ENCODE measurements at places on chromosomes 5 and 9.

DNA sequence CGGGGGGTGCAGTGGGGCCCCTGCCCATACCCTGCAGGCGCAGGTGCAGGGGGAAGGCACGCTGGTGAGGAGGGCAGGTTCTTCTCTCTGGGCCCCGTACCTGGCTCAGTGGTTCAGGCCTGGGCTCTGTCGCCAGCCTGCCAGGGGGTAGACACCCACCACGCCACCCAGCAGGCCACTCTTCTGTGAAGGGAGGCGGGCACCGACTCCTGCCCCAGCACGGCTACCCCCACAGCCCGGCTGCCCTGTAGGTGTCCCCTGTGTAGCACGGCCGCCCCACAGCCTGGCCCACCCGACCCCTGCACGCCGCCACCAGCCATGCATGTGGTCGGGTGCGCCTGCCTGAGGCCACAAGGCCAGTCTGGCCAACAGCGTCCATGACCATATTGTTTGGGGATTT, 1.7 kb downstream of the LCN6 start:
- DNase-seq: no peak

DNA sequence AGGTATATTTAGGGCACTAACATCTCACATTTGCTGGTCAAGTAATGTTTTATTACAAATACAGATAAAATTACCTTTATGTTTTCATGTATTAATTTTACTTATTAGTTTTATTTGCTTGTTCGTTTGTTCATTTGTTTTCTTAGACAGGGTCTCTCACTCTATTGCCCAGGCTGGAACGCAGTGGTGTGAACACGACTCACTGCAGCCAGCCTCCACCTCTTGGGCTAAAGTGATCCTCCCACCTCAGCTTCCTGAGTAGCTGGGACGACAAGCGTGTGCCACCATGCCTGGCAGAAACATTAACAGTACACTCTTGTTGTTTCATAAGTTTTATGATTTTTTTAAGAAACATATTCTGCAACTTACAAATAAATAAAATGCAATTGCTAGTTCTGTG, 123.2 kb downstream of the ZNF608 start:
- DNase-seq: no peak

- DNase-seq: peak; percentile 32
These were observed 15.4 kb upstream of the UBAC1 start for GRCh38 chr9:135976531-135976930.

- DNase-seq: no peak
These were observed 29.9 kb downstream of the TMEM161B start for GRCh38 chr5:88238732-88239131.

GRCh38 chr5:151580858-151581257, 10.3 kb downstream of the FAT2 start:
- no peak for DNase-seq

- peak; percentile 64 for DNase-seq
These were observed 54.9 kb upstream of the ZSWIM6 start for GRCh38 chr5:61277190-61277589.

GRCh38 chr5:42691413-42691937, 65.1 kb upstream of the CCDC152 start:
- DNase-seq: peak; percentile 11

- DNase-seq: peak; percentile 89
These were observed 5.8 kb upstream of the C5orf52 start for GRCh38 chr5:157665467-157666070.

DNA sequence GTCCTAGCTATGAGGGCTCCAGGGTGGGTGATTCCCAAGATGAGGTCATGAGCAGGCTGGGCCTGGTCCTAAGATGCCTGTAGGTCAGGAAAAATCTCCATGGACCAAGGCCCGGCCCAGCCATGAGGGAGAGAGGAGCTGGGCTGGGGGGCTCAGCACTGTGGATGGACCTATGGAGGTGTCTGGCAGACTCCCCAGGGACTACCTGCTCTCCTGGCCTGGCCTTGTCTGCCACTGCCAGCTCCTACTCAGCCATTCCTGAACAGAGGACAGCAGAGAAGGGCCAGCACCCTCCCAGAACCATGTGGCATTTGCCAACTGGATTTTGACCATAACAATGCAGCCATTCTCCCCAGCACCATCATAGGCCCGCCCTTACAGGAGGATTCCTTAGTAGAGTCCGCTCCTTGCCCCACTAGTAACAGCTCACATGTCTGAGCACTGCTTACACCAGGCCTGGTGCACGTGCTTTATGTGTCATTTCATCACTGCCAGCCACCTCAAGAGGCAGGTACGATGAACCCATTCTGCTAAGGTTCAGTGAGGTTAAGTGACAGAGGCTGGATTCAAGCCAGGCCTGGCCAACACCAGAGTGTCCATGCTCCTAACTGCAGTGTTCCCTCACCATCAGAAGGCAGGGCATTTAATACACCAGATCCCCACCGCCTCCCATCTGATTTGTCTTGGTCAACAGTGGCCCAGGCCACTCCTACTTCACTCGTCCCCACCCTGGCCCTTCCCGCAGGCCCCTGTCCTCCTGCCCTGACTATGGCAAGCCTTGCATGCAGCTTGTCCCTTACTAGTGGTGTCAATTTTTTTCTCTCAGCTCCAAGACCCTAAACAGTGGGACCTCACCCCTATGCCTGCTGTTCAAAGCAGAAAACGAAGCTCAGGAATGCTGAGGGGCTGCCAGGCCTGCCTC, 669 bp downstream of the IL13 start:
- no peak for DNase-seq

DNA sequence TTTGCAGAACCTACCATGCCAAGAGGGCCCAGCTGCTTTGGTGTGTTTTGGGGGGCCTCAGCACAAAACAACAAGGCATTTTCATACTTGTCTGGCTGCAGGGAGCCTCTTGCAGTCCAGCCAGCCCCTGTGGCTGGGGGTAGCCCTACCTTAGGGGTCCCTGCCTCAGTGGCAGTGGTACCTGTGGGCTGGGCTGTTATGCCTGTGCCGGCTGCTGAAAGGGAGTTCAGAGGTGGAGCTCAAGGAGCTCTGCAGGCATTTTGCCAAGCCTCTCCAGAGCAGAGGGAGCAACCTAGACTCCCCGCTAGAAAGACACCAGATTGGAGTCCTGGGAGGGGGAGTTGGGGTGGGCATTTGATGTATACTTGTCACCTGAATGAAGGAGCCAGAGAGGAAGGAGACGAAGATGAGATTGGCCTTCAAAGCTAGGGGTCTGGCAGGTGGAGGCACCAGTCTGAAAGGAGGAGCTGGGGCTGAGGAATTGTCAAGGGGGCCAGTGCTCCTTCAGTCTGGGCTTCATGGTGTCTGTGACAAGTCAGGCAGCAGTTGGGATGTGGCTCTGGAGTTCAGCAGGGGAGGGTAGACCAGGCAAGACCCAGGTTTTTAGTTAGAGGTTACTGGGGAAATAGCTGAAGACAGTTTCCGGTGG, 1.5 kb downstream of the SHROOM1 start:
- DNase-seq: no peak

DNA sequence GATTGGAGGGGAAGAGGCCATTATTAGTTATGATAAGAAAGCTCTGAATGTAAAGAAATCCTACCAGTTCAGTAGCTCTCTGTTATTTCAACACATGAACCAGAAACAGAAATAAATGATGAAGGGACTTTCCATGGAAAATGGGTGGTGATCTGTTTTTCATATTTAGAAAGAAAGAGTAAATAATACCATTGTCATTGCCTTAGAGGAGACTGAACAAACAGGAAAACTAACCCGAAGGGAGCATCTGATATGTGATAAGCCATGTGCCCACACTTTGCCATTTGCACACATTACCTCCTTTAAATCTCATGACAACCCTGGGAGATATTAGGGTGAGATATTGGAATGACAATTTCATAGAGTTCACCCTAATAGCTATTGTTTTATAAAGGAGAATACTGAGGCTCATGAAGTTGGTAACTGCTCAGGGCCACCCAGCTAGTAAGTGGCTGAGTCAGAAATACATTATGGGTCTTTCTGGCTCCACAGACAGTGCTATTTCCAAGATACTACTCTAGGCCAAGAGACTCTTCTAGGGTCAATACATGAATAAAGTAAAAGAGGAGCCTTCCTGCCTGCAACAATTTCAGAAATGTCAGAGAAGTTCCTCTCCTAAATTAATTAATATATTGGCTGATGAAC, 111.0 kb upstream of the SLIT3 start:
- no peak for DNase-seq

GRCh38 chr5:137296213-137296781, 202.8 kb downstream of the SPOCK1 start:
- DNase-seq: peak; percentile 8

DNA sequence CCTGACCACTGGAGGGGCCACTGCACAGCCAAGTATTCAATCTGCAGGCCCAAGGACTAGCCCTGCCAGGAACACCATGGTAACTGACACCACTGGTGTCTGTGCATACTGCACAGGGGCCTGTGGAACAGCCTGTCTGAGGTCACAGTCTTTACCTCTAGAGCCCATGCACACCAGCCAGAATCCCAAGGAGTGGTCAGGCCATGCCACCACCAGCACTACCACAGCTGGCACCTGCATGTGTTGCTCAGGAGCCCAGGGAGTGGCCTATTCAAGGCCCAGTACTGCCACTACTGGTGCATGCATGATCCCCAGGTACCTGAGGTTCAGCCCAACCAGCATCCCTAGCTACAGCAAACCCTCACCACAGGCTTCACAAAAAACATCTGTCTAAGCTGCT, 546.0 kb upstream of the RGMB start:
- DNase-seq: no peak

DNA sequence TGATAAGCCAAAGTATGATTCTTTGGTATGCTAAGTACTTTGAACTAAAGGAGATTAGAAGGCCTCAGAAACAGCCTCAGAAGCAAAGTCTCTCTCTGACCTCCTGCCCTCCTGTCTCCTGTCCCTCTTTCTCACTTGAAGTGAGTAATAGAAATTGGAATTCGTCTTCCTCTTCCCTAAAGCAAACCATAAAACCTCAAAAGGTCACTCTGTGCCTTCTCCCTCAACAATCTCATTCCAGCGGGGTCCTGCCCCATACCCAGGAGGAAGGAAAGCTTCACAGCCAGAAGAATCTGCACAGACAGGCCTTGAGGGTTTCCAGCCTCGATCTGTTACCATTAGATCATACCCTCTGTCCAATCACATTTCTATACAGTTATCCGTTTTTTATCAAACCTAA, 87.8 kb downstream of the HAPLN1 start:
- peak; percentile 84 for DNase-seq

- DNase-seq: no peak
These were observed 291.5 kb downstream of the ZSWIM6 start for GRCh38 chr5:61623401-61624069.

DNA sequence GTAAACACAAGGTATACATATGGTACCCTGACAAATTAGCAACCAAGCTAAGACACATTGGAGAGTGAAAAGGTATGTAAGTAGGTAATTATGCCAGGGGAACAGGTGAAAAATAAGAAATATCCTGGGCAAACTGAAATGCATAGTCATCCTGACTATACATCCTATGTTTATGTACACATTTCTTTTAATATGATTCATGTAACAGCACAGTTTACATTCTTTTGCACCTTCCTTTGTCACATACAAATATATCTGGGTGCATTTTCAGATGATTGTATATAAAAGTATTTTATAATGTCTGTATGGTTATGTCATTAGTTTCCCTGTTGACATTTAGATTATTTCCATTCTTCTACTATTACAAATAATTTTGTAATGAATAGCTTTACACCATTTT, 1146.9 kb downstream of the EFNA5 start:
- peak; percentile 5 for DNase-seq

DNA sequence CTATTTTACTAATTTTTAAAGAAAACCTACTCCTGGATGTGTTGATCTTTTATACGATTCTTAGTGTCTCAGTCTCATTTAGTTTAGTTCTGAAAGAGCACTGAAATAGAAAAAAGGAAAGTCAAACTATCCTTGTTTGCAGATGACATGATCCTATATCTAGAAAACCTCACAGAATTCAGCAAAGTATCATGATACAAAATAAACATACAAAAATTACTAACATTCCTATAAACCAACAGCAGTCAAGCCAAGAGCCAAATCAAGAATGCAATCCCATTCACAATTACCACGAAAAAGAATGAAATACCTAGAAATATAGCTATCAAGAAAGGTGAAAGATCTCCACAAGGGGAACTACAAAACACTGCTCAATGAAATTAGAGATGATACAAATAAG, 225.8 kb upstream of the CDH18 start:
- no peak for DNase-seq

GRCh38 chr9:20480249-20480648, 142.1 kb downstream of the MLLT3 start:
- DNase-seq: no peak

- no peak for DNase-seq
These were observed 46.0 kb downstream of the HMCN2 start for GRCh38 chr9:130311408-130312140.

DNA sequence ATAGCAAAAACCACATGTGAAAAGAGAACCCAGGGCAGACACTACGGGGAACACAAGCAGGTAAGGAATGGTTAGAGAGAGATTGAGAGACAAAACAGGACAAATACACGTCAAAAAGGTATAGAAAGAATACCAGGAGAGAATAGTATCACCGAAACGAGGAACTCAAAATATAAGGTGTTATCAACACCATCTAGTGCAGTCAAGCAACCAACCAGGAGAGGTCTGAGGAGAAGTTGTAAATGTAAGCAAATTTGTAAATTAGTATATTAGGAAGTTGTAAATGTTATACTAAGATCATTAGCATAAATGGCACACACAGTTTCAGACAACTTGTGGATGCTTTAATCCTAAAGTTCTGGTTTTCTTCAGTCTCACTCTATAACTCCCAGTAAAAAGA, 355.5 kb downstream of the EBF1 start:
- DNase-seq: no peak

DNA sequence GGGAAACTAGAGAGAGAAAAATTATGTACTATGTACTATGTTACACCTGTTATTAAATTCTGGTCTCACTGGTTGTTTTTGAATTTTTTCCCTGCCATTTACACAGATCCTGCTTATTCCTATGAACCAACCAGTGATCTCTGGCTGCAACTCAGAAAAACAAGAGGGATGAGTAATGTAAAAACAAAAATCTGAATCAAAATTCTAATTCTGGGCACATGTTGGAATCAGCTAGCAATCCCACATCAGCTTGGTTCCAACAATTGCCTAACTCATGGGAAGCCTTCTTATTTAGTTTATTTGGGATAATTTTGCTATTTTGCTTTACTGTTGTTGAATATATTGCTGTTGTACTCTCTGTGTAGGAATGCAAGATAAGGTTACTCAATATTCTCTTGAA, 78.3 kb downstream of the PLK2 start:
- DNase-seq: no peak

GRCh38 chr9:128160603-128160987, 530 bp downstream of the BBLN start:
- DNase-seq: peak; percentile 30

DNA sequence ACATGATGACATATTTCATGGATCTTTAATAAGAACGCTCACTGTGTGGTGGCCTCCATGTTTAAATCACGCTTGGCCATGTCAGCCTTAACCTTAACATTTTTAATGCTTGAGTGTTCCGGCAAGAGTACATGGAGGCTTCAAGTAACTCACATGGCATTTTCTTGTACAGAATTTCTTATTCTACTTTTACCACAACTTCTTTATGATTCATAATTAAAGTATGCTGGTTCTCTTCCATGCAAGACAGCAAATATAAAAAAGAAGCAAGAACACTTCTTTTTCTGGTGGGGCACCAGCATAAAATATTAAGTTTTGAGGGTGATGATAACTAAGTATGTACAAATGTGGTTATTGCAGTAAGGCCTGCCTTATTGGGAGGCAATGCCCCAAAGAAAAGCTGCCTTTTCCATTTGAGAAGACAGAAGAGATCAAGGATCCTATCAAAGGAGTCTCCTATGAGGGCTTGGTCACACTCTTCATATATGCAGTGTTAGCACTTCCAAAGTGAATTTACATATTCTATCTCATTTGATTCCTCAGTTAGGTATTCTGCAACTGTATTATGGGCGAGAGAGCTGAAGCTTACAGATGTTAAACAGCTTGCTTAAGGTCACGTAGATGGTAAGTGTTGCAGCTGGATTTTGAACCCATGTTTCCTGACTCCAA, 382.7 kb upstream of the MEF2C start:
- peak; percentile 89 for DNase-seq
